ENCODE measurements at places on chromosomes 5 and 9.
A peak's percentile ranks its signal among the peaks of the same experiment; 100 is the strongest.

GRCh38 chr5:88665750-88666215 lies 217.2 kb downstream of the MEF2C start:
- no peak for DNase-seq

DNA sequence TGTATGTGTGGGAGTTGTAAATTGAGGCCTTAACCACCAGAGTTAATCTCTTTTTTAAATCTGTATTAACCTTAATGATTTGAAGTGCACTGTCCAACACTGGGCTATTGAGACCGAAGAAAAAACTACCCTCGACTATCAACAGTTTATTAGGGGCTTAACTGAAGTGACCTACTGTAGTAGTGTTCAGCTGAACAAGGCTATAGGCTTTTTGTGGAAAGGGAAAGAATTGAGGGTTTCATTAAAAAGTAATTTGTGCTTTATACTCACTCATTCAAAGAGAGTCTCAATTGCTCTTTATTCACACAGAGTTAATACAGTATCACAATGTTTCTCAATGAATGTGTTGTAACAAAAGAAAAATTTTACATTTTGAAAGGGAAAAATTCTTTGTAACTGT lies 267.5 kb downstream of the SLF1 start:
- no peak for DNase-seq

DNA sequence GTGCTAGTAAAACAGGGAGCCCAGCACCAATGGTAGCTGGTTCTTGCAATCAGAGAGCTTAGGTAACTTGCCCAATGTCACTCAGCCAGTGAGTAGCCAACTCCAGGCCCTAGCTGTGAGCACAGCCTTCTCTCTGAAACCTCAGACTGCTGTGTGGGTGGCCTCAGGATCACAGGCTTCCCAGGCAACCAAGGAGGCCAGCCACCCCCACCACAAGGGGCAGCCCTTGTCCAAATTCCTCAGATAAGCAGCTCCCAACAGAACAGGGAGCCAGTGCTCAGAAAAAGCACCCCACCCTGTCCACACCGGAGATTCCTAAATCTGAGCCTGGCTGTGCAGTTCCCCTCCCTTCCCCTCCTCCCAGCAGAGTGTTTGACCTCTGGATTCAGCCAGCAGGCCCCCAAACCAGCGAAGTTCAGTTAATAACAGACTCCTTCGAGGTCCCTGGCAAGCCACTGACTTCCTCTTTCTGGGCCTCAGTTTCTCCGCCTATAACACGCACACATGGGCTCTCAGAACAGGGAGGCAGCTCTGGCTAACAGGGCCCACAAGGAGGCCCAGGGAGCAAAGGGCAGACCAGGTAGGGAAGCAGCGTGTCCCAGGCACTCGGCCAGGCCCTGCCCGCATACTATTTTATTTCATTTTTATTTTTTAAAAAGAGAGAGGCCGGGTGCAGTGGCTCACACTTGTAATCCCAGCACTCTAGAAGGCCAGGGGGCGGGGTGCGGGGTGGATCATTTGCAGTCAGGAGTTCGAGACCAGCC lies 2.7 kb downstream of the EEIG1 start:
- DNase-seq = no peak

- peak; percentile 53 for DNase-seq
Observed at GRCh38 chr9:99307851-99308250, 85.8 kb downstream of the SEC61B start.

DNA sequence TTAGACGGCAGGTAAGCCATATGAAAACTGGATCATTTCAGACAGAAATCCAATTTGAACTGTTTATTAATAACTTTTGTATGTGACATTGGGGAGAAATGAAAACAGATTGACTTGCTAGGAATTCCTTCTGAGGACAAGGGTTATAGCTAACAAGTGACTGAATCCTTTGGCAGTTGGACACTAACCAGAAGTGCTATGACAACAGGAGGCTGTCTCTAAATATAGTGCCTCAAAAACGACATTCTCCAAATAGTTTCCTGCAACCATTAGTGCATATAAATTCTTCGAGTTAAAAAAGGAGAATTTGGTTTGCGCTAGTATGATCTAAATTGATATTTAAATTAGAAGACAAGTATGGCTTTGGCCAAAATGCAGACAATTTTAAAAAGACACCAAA lies 338.6 kb downstream of the PTPRD start:
- DNase-seq = no peak

DNA sequence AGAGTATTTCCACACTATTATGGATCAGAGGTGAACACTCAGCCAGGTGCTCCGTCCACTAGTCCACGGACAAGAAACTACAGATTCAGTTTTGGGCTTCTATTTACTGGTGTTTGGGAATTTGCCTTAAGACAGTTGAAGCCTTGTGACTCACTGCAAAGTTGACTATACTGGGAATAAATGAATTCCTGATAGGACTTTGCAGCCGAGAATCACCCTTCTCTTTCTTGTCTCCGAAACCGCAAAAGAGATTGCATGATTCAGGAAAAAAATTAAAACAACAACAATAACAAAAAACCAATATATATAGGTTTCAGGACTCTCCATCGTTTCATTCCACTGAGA lies 716 bp downstream of the TMEM171 start:
- no peak for DNase-seq

DNA sequence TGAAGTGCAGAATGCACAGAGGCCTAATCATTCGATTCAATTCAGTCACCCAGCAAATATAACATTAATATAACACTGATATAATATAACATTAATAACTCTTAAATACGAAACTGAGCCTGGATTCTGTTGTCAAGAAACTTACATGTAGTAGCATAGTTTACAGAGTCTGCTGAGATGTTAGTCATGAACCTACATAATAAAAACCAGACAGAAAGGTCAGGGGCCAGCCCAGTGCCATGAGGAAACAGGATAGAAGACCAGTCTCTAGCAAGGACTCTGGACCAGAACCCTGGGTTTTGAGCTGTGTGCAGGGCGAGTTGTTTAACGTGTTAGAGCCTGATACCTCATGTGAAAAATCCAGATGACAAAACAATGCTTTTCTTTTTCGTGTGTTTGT lies 234.7 kb downstream of the NR2F1-AS1 start:
- no peak for DNase-seq

DNA sequence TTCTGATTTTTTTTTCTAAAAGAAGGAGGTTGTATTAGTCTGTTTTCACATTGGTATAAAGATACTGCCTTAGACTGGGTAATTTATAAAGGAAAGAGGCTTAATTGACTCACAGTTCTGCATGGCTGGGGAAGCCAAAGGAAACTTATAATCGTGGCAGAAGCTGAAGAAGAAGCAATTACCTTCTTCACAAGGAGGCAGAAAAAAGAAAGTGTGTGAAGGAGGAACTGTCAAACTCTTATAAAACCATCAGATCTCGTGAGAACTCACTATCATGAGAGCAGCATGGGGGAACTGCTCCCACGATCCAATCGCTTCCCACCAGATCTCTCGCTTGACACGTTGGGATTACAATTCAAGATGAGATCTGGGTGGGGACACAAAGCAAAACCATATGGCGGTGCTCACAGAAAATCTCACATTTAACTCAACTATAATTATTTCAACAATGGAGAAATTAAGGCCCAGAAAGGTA lies 27.1 kb downstream of the DPYSL3 start:
- DNase-seq = no peak

DNA sequence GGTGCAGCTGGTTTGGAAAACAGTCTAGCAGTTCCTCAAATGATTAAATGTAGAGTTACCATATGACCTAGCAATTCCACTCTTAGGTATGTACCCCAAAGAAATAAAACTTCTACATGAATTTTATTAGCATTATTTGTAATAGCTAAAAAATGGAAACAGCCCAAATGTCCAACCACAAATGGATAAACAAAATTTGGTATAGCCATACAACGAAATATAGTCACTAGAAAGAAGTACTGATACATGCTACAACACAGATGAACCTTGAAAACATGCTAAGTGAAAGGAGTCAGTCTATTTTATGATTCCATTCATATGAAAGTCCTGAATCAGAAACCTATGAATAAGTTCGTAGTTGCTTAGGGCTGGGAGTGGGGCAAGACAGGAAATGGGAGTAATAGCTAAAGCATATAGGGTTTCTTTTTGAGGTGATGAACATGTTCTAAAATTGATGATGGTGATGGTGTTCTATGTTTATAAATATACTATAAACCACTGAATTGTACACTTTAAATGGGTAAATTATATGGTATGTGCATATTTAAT lies 6.3 kb downstream of the GDF9 start:
- DNase-seq = no peak

DNA sequence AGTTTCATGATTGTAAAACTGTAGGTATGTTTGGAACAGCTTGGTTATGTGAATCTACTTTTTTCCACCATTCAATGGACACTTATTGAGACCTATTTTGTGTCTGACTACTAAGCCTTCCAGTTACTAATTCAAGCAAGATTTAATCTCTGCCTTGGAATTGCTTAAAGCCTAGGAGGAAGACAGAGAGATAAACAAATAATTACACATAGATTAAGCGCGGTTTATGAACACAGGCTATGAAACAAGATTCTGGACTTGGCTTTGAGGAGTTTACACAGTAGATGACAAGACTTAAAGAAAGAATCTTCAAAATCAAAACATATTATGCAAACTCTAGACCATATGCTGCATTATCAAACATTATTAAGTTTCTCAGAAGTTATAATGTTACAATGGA lies 340.4 kb downstream of the RASEF start:
- DNase-seq = no peak

DNA sequence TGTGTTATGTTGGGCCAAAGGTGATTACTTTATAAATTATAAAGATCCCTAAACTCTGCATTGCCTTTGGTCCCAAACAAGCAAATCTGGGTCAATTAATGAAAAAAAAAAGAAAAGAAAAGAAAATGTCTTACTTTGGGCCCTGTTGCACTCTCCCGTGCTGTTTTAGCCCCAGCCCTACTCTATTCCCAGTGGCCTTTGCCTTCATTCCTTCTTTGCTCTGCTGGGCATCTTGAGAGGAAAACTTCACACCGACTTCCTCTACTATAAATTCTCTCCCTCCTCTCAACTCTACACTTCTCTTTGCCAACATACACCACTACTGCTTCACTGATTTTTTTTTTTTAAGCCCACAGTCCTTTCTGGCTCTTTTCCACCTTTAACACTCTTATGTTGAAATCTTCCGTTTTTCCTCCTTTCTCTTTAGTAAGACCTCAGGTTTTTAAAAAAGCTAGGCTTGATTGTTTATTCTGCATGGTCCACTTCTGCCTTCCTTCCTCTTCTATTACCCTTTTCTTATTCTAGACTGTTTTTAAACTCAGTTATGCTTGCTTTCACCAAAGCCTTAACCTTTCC lies 4.5 kb upstream of the MSMP start:
- no peak for DNase-seq

DNA sequence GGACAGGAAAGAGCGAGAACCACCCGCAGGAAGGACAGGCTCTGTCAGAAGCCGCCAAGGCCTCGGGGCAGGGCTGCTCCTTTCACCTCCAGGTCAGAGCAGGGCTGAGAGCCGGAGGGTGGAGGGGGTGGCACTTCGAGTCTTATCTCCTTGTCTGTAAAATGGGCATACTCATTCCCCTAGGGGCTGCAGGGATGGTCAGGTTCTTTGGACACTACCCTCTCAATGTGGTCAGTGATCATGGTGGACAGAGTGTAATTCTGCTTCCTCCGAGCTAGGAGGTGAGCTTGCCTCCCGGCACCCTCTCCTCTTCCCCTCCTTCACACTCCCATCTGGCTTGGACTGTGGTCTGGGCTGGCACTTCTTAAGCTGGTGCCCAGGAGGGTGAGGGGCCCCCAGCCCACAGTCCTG lies 39.6 kb downstream of the RGS3 start:
- no peak for DNase-seq

DNA sequence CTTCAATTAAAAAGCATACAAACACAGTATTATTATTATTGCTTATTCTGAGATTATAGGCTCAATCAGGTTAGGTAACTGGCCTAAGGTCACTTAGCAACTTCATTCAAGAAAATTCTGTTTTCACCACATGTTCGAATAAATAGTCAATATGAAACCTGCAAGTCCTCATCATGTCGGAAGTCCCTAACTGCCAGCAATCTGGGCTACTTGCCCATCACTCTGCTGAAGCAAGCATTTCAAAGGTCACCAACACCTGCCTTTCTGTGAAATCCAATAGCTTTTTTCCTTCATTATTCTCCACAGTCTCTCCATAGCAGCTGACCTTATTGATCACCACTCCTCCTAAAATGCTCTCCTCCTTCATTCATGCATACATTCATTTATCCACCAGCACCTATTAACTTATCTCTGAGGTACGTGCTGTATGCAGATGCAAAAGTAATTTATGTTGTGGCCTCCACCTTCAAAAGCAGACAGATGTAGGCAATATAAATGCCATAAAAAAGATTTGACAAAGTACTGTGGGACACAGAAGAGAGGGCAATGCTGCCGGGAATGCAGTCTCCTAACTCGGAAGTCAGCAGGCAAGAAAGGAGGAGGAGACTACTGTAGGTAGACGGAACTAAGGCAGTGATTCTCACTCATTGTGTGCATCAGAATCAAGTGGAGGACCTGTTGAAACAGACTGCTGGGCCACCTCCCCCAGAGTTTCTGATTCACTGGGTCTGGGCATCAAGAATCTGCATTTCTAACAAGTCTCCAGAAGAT lies 310.9 kb downstream of the BNC2 start:
- DNase-seq = no peak
